ENCODE measurements at places on chromosomes 5 and 9.

GRCh38 chr9:97536480-97536879 lies 35.0 kb downstream of the TMOD1 start:
- DNase-seq, result no peak

DNA sequence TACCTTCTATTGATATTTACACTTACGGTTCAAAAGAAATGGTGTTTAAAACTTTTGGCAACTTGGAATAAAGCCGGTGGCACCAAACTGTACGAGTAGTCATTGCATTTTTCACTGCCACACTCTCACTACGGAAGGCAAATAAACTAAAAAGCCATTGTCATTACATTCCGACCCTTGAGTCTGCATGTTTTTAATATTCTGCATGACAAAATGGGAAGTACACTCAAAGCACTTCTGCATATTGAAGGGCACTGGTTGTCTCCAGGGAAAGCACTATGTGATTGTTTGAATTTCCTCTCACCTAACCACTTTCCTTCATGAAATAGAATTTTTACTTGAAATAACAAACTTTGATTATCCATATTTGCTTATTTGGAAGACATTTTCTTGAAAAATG lies 426.3 kb downstream of the CETN3 start:
- DNase-seq, result no peak

DNA sequence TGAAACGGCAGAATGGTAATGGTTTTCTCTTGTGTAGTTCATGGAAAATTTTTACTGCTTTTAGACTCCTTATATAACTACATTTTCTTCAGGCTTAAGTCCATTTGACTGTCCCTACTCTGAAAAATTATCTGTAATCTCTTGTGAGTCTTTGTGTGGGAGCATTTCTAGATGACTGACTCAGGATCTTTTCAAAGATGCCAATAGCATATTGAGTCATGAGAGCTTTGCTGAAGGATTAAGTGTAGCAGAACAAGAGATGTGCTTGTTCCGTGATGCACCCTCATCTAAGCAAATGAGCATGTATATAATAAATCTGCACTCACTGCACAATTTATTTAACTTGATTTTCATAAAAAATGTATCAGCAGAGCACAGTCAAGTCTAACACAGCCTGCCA lies 298.7 kb upstream of the CDH6 start:
- DNase-seq, result no peak

DNA sequence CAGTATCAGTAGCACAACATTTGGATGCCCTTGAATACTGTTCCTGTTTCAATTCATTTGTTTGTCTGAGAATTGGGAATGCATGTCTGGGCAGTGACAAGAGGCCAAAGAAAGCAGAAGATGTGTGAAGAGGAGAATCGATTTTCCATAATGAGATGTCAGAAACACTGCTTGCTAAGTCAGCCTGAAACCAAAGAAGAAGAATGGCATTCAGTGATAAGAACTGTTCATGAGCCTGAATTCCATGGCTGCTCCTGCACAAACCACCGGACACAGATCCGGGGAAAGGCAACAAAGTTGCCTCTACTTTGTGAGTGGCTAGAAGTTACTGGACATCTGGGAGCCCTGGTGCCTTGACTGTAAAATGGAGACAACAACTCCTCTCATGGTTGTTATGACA lies 207.2 kb upstream of the RASEF start:
- DNase-seq, result no peak

DNA sequence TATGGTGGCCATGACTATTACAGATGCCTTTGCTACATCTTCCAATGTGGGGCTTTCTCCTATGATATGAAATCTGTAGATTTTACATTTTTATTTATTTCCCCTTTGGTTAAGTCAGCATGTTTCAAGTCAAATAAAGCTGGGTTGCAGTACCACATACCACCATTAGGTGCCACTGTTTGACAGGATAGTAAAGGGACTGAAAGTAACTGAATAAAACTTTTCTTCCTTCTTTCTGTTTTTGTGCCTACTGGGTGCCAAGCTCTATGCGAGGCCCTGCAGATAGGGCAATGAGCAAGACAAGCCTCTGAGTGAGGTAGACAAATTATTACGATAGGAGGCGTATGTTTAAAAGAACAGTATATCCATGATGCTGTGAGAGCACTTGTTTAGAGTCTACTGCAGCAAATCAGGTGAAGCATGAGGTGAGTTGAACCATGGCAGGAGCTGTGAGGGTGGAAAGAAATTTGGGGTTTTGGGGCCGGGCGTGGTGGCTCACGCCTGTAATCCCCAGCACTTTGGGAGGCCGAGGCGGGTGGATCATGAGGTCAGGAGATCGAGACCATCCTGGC lies 64.8 kb downstream of the GDNF start:
- no peak for DNase-seq

- no peak for DNase-seq
These were observed 115.4 kb downstream of the ZNF608 start for GRCh38 chr5:124630767-124631704.

DNA sequence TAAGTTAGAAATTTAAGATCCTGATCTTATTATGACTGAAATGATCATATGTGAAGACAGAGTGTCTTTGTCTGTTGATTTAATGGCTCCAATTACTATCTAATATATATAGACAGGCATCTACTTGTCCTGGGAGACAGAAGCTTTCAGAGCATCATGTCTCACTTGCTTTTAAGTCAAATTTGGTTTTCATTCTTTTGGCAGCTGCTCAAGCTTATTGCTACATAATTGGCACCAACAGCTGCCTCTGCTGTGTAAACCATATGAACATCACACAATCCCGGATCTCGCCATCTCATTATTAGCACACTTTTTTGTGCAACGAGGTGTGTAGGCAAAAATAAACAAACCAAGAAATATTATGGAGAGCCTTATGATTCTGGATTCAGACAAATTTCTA lies 1717.9 kb downstream of the EFNA5 start:
- no peak for DNase-seq

DNA sequence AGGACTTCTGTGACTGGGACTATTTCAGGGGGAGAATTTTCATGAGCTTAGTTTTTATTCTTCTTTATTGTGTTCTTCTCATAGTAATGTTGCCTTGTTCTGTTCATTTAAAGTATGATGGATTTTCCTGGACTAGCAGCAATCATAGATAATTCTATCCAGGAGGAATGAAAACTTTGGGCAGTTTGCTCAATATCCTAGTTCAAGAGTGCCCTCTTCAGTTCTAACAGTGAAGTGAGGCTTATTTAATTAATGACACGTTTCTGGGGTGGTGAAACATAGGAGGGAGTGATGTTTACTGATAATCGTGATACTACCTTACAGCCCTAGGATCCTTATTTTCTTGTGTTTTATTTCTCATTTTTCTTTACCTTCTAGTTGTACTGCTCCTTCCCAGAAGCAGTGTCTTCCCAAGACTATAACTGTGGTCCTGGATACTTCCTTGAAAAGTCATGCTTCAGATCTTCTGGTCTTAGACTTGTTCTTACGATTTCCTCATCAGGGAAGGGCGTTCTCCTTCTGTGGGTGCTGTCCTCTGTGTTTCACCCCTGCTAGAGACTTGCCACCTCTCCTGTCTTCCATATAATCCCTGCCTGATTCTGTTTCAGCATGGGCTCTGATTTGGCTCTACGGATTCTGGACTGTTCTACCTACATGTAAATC lies 57.4 kb downstream of the CFAP95 start:
- DNase-seq, result no peak

DNA sequence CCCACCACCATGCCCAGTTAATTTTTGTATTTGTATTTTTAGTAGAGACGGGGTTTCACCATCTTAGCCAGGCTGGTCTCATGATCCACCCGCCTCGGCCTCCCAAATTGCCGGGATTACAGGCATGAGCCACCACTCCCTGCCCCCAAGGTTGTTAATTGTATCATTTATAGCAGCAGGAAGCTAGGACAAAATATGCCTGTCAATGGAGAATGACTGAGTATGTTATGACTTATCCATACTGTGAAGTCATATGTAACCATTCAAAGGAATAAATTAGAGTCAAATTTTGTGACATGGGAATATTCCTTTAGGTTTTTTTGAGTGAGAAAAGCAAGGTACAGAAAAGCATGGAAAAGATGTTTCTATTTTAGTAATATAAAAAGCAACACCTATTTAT lies 3.9 kb upstream of the DAB2 start:
- no peak for DNase-seq

- no peak for DNase-seq
These were observed 968 bp upstream of the KDM3B start for GRCh38 chr5:138351517-138351916.

GRCh38 chr9:72322259-72322658 lies 42.7 kb downstream of the ZFAND5 start:
- DNase-seq, result no peak

- peak; percentile 36 for DNase-seq
These were observed 4.2 kb upstream of the ANXA2R start for GRCh38 chr5:43044181-43044914.

- DNase-seq, result peak; percentile 97
These were observed at the start of gene DNAJA1 for GRCh38 chr9:33024966-33025571. Gene DNAJA1, plus strand, starts transcription at chr9:33025273. Its CDS starts 1,212 bp downstream, at chr9:33026485.

GRCh38 chr5:88677376-88677895 lies 205.5 kb downstream of the MEF2C start:
- no peak for DNase-seq

DNA sequence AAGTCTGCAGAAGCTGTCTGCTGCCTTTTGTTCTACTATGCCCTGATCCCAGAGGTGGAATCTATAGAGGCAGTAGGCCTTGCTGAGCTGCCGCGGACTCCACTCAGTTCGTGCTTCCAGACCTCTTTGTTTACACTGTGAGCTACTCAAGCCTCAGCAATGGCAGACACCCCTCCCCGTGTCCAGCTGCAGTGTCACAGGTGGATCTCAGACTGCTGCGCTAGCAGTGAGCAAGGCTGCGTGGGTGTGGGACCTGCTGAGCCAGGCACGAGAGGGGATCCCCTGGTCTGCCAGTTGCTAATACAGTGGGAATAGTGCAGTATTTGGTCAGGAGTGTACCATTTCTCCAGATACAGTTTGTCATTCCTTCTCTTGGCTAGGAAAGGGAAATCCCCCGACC lies 99.6 kb downstream of the SLCO4C1 start:
- DNase-seq, result no peak

DNA sequence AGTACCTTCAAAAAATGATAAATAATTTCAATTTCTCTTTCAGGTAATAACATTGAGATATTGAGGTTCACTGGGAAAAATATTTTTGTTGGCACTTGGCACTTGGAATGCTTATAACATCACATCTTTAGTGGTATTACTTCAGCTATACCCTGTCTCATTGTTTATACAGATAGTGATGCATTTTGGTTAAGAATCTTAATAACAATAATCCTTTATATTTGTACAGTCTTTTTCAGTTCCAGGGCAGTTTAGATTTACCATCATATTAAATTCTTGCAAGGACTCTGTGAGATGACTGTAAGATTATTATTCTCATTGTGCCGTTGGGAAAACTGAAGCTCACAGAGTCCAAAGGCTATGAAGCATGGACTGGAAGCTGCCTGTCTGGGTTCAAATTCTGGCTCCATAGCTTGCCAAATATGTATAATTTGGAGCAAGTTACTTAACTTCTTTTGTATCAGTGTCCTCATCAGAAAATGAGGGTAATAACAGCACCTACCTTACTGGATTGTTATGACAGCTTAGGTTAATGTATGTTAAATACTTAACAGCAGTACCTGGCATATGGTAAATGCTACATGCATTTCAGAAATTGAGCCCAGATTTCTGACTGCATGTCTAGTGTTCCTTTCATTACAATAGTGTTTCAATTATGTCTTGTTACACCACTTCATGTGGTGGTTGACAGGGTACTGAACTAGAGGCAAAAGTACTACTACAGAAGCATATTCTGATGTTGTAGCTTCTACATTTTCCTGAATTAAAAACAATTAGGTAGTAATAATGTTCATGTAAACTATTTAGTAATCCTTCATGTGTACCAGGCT lies 272.2 kb downstream of the PLK2 start:
- no peak for DNase-seq

- DNase-seq, result no peak
These were observed 68.2 kb downstream of the NR2F1-AS1 start for GRCh38 chr5:93512799-93513198.

DNA sequence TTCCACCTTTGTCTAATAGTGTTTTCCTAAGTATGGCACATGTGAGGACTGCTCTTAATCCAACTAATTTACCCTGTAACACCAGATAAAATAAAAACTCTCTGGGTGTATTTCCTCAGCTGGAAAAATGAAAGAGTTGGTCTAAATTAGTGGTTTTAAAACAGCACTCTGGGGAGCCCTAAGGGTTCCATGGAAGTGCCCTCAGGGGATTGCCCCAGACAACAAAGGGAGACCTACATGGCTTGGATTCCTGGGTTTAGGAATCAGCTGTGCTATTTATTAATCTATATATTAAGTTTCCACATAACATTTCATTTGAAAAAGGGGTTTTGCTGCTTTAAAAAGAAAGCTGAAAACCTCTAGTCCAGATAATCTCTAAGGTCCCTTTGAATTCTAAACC lies 20.2 kb downstream of the ADAMTS6 start:
- DNase-seq, result no peak

DNA sequence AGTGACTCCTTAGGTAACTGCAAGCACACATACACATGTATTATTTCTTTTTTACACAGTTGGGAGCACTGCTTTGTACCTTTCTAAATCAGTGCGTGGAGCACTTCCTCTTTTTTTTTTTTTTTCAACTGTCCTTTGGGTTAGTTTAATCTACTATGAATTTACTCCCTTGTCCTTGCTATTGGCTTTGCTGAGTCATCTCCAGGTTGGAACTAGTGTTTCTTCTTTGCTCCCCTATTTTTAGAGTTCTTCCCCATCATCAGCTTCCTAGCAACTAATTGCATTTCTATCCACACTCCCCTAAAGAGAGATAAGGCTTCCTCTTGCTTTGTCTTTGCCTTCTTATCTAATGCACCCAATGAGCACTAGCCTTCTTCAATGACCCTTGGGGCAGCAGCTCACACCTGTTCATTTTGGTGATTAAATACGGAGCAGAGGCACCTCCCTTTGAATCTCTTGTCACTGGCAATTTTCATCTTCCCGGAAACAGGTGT lies 24.3 kb downstream of the S100Z start:
- DNase-seq, result no peak

DNA sequence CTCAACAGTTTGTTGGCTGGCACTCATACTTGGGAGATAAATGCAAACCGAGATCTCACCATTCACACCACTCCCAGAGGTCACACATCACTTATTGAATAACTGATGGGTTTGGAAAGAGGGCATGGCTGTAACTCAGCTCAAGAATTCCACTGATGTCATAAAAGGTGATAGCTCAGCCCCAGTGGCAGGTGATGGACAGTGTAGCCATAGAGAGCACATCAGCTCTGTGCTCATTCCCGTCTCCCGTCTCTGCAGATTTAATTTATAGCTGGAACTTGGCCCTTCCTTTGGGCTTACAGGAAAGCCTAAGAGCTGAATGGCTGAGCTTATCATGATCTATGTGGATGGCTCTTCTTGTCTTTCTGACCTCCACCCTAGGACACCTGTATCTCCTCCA lies 59.8 kb downstream of the INSYN2B start:
- no peak for DNase-seq

GRCh38 chr5:36242534-36243485 lies 1.1 kb upstream of the NADK2 start:
- DNase-seq, result peak; percentile 35

All from femur (tissue), 1 donor.